H7 (cell line): ENCODE measurements at places on chromosomes 4 and X. TPM values are rescaled to one million over a fixed set of nuclear protein-coding genes. Genes with fewer than 3 reads are reported as not detected.

Gene ASB11
- total RNA-seq = not detected in 2 replicates

Gene TEX28
- not detected in 2 replicates for total RNA-seq

Gene IL15
- total RNA-seq = 1.4 and 1.7 TPM in 2 replicates

Gene FOXR2
- total RNA-seq = not detected in 2 replicates

Gene SHOX
- not detected in 2 replicates for total RNA-seq

Gene TEX11
- 0.03 and 0.37 TPM in 2 replicates for total RNA-seq

Gene AMBN
- not detected in 2 replicates for total RNA-seq

Gene GPR119
- total RNA-seq = not detected in 2 replicates

Gene BEND4
- 5.2 and 8.8 TPM in 2 replicates for total RNA-seq

GRCh38 chr4:37799941-37800554 lies 26.4 kb upstream of the PGM2 start:
- DNase-seq = no peak

DNA sequence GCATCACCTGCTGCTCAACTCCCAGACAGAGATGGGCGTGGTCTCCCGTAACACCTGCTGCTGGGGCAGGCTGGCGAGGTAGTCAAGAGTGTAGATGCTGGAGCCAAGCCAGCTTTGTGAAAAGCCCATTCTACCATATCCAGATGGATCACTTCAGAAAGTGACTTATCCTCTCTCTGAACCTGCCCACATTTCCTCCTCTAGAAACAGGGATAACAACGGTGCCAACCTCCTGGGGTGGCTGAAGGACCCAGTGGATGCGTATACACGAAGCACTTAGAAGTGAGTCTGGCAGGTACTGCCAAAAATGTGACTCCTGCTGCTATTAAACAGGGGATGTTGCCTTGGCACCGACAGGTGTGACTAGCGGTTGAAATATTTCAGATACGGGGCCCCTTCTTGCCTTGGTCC lies 95.8 kb downstream of the SORBS2 start:
- no peak for DNase-seq

GRCh38 chrX:65910899-65911298 lies 129.0 kb downstream of the VSIG4 start:
- no peak for DNase-seq

- DNase-seq = no peak
Measured at GRCh38 chr4:141248029-141248428, 27.3 kb downstream of the ZNF330 start.

DNA sequence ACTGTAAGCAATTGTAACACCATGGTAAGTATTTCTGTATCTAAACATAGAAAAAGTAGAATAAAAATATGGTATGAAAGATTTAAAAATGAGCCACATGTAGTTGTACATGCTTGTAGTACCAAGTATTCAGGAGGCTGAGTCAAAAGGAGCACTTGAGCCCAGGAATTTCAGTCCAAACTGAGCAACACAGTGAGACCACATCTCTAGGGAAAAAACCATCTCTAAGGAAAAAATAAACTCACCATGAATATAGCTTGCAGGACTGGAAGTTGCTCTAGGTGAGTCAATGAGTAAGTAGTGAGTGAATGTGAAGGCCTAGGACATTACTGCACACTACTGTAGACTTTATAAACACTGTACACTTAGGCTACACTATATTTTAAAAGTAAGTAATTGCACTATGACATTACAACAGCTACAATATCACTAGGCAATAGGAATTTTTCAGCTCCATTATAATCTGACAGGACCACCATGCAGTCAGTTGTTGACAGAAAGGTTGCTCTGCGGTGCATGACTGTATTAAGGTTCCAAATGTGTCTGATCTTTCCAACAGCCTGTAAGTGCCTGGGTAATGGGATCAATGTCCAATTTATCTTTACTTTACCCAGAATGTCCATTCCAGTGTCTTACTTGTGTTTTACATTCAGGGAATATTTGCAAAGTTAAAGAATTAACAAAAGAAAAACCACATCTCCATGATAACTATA lies 28.9 kb upstream of the LRBA start:
- DNase-seq = no peak

- peak; percentile 53 for DNase-seq
Measured at GRCh38 chr4:184165291-184165690, 52.4 kb downstream of the ENPP6 start.

DNA sequence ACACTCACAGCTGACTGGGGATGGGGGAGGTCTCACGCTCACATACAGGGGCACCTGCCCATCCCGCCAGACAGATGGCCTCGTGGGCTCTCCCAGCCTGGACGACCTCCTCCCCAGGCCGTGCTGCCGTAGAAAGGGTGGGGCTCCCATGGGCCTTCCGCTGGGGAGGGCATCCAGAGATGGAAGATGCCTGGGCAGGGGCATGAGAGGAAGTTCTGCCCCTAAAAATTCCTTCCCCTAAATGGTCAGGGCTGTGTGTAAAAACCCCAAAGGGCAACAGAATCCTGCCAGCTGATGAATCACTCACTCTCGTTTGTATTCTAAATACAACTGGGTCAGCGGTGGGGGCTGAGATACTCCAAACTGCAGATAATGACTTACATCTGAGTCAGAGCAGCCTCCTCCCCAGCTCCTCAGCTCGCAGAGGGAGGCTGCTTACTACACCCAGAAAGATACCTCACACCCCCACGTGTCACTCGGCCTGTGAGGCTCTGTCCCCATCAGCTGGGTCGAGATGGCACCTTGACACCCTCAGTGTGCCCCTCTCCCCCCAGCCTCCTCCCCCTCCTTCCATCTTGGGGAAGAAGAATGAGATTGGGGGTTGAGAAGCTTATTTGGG lies 10.1 kb downstream of the WDR1 start:
- DNase-seq = peak; percentile 65

DNA sequence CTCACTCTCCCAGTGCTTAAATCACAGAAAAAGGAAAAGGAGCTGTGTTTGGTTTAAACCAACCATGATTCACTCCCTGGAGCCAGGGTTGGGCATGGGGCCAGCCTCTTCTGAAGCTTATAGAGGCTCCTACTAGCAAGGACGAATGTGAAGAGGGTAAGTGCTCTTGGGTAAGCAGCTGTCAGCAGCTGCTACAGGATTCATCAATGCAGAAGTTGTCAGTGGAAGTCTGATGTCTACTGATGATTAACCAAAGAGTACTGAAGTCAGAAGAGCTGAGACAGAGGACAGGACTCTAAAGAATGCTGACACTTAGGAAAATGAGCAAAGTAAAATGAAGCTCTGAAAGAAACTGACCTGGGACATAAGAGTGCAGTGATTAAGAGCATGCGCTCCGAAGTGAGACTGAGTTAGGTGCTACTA lies 32.7 kb upstream of the JADE1 start:
- DNase-seq = no peak

GRCh38 chr4:36152735-36153134 lies 91.6 kb downstream of the ARAP2 start:
- DNase-seq = no peak

DNA sequence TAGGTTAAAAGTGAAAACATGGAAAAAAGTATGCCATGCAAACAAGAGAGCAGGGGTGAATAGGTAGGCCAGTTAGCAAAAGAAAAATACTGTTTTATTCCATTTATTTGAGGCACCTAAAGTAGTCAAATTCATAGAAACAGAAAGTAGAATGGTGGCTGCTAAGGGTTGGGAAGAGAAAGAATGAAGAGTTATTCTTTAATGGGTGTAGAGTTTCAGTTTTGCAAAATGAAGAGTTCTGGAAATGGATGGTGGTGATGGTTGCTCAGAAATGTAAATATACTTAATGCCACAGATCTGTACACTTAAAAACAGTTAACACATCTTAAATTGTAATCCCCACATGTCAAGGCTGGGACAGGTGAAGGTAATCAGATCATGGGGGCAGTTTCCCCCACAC lies 29.7 kb downstream of the PARM1 start:
- DNase-seq = no peak

DNA sequence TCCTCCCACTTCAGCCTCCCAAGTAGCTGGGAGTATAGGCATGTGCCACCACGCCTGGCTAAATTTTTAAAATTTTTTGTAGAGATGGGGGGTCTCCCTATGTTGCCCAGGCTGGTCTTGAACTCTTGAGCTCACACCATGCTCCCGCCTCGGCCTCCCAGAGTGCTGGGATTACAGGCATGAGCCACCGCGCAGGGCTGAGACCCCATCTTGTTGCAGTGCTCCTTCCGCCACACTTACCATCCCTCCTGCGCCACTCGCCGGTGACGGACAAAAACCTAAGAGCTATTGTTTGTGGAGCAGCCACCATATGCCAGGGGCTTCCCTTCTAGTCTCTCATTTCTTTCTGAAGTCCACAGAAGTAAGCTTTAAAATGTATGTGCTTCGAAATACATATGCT lies 34.5 kb downstream of the NSG1 start:
- no peak for DNase-seq

DNA sequence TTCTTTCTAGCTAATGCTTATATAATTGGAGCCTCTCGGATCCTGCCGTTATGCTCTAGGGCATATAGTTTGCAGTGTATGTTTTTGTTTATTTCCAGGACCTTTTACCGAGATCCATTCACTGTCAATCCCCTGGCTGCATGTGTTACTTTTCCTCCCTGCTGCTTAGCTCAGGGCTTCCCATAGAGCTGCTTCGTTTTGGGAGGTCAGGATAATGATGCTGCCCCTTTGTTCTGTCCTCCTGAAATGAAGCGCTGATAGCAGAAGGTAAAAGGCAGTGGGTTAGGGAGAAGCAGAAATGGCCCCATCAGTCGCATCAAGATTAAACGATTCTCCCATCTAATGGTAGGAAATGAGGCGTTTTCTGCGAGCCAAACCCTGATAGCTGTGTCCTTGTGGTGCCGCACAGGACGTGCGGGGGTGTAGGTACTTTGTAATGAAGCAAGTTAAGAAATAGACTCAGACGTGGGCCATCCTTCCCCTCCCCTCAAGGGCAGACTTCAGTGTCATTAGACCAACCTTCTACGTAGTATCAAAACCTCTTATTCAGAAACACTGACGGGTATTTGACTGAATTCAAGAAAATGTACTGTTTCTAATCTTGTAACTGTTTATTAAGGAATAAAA lies 37.3 kb downstream of the AFF2 start:
- DNase-seq = no peak

- no peak for DNase-seq
Measured at GRCh38 chr4:38237139-38237538, 276.9 kb downstream of the PTTG2 start.

DNA sequence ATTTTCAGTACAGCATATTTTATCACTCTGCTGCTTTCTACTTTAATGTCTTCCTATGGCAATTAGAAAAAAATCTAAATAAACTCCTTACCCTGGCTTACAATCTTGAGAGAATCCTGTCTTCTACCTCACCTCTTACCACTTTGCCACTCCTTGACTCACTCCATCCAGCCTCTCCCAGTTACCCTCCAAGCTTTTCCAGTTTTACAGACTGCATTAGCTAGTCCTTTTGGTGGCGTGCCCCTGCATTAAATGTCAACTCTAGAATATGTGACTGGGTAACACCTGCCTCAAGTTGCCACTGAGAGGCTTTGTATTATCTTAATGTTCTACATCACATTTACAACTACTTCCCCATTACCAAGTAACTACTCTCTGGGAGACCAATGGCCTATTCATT lies 7.5 kb upstream of the CDKL2 start:
- no peak for DNase-seq

- DNase-seq = no peak
Measured at GRCh38 chr4:125244848-125245450, 69.8 kb upstream of the FAT4 start.

DNA sequence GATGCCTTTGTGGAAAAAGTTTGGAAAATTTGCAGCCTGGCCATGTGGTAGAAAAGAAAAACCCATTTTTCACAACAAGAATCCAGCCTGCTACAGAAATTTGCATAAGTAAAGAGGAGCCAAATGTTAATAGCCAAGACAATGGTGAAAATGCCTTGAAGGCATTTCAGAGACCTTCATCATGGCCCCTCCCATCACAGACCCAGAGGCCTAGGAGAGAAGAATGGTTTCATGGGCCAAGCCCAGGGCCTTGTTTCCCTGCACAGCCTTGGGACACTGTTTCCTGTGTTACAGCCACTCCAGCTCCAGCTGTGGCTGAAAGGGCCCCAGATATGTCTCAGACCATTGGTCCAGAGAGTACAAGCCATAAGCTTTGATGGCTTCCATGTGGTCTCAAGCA lies 101.4 kb upstream of the LINC00632 start:
- DNase-seq = no peak

GRCh38 chr4:115145393-115146160 lies 32.2 kb upstream of the NDST4 start:
- DNase-seq = no peak

GRCh38 chr4:20393486-20394100 lies 141.9 kb downstream of the SLIT2 start:
- DNase-seq = no peak

DNA sequence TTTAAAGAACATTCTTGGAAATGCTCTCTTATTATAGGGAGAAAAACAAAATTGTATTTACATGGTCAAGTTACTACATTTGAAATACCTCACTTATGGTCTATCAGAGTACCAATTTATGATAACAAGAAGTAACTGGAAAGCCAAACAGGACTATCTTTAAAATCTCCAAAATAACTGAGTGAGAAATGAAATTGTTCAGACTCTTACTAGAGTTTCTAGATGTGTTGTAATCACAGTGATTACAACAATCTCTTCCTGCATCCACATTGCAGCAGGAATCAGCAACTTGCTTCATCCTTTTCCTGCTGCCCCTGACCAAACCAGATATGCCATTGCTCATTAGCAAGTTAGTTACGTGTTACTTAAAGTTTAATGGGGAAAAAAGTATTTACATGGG lies 245.2 kb upstream of the SMIM31 start:
- no peak for DNase-seq

DNA sequence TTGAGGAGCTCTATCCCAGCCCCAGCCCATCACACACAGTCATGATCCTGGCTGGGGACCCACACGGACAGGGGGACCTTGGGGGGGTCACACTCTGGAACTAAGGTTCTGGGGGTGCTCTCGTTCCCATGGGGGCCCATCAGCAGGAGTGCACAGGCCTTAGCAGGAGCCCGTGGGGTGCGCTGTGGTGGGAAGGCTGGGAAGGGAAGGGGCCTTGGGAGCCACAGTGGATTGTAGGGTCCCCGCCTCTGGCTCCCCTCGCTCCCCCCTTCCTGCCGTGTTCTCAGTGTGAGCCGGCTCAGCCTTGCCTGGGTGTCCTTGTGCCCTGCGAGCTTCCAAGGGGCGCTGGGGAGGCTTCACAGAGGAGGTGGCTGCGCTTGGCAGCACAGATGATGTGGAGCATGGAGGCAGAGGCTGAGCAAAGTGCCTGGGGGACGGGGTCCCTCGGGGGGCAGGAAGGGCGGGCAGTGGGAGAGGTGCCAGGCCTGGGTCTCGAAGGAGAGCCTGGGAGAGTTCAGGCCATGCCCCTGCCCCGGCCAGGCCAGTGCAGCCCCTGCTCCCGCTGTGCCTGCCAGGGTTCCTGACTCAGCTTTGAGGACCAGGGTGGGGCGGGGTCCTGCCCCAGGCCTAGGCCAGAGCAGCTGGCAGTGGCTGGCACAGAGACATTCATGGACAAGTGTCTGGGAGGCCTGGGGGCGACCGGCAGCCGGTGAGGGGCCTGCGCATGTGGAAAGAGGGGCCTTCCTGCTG lies 5.5 kb upstream of the HGFAC start:
- DNase-seq = no peak

GRCh38 chrX:133090236-133090809 lies 6.6 kb downstream of the USP26 start:
- DNase-seq = no peak
